Uterus (tissue), 4 donors: ENCODE measurements at places on chromosomes 13 and 19.

DNA sequence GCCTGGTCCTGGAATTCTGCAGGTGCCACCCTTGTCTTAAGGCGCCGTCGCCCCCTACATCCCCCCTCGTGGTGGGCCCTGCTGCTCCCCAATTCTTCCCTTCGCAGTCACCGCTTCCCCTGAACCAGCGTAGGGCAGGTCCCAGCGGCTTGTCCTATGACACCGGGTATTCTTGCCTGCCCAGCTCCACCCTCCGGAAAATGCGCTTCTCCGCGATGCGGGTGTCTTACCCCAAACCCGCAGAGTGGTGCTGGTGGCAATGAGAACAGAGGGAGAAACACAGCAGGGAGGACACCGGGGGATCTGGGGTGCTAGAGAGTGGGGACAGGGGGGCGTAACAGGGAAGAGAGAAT lies 9.0 kb downstream of the ZNF808 start:
- DNase-seq: no peak

DNA sequence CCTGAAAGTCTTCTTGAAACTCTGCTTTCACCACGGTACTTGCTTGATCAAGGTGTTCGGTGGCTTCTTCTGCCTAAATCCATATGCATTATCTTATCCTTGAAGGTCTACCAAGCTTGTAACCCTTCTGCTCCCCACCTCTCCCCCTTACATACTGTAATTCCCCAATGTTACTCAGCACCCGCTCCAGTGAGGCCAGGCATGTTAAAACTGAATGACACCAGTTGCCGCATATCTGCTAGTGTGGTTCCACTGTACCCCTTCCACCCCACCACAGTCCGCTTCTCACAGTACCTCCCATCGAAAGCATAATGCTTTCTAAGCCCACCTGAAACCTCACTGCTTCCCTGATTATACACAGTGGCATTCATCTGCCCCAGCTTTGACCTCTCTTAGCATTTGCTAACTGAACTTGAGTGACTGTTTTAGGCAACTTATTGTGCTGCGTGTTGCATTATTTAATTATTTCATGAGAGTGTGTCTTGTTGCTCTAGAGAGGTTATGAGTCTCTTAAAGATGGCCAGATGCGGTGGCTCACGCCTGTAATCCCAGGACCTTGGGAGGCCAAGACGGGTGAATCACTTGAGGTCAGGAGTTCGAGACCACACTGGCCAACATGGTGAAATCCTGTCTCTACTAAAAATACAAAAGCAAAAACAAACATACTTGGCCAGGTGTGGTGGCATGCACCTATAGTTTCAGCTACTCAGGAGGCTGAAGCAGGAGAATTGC lies 87.6 kb upstream of the MBNL2 start:
- no peak for DNase-seq

GRCh38 chr19:44904426-44904994 lies 1.1 kb upstream of the APOE start:
- no peak for DNase-seq

DNA sequence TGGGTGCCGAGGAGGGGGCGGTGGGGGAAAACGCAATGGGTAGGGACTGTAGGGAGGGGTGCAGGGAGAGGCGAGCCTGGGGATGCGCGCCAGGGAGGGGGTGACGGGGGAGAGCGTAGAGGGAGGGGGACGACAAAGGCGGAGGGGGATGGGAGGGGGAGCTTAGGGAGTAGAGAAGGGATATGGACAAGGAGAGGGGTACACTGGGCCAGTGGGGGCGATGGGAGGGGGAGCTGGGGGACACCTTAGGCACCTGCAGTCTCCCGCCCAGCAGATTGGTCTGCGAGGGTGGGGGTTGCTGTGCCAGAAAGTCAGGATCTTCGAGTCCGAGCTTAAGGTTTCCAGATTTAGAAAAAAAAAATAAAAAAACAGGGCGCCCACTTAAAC lies 15.7 kb downstream of the CCDC124 start:
- DNase-seq: peak; percentile 30

- DNase-seq: no peak
Measured at GRCh38 chr13:69155136-69155535, 952.5 kb upstream of the ATXN8OS start.
